Uterus (tissue), 4 donors: ENCODE measurements at places on chromosomes 4 and X. TPM values are rescaled to one million over a fixed set of nuclear protein-coding genes. Genes with fewer than 3 reads are reported as not detected.

DNA sequence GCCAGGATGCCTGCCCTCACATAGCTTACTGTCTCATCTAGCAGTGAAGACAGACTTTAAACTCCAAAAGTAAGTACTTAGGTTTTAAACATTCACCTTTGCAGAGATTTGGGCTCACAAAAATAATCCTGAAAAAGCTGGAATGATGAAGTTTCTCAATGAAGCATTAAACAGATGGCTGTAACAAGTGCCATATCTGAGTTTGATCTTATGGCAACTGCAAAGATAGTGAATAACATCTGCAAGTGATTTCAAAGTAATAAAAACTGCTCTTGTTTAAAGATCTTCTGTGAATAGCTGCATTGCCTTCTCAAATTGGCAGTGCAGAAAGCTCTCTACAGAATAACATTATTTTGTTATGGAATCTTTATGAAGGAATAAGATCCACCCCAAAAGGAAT, 271.2 kb upstream of the SMIM31 start:
- H3K27ac ChIP-seq, result no peak overlapping the region
- H3K4me1 ChIP-seq, result no peaks in the 10 kb centered on the region
- no peaks in the 10 kb centered on the region for H3K27me3 ChIP-seq
- DNase-seq, result no peak
- no peak overlapping the region for H3K4me3 ChIP-seq

DNA sequence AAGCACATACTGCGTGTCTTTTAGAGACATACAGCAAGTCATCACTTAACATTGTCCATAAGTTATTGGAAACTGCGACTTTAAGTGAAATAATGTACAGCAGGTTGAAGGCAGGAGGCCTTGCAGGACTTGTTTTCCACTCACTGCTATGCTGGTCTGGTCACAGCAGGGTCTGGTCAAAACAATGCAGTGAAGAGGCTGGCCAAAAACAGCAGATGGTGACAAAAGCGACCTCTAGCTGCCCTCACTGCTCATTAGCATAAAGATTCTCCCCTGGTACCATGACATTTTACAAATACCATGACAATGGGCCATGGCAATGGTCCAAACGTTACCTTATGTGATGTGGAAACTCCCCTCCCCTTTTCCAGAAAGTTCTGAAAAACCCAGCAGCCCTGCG, 1283.6 kb downstream of the FSTL5 start:
- H3K4me3 ChIP-seq, result no peak overlapping the region
- no peaks in the 10 kb centered on the region for H3K4me1 ChIP-seq
- no peaks in the 10 kb centered on the region for H3K27me3 ChIP-seq
- no peak overlapping the region for H3K27ac ChIP-seq
- no peak for DNase-seq

DNA sequence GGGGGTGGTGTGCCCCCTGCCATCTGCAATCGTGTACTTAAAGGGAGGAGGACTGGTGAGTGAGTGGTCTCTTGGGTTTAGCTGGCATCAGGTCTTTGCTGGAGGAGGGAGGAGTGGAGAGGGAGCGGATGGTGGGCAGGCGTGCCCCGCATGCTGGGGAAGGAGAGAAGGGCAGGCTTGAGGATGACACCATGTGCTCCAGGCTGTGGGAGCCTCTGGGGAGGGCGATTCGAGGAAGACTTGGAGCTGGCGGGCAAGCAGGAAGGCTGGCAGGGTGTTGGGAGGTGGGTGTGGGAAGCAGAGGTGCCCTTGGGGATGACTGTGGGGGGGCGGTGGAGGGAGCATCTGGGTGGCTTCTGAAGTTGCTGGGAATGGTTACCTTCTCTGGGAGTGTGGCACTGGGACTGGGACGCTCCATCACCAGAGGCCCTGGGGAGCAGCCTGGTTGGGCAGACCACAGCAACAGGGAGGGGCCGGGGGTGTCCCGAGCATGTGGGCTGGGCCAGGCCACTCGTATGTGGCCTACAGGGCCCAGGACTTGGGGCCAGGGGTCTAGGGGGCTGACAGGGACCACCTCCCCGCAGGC, 30.8 kb upstream of the AFAP1 start:
- H3K4me1 ChIP-seq, result no peaks in the 10 kb centered on the region
- H3K27me3 ChIP-seq, result no peaks in the 10 kb centered on the region
- no peak for DNase-seq
- peak overlapping the region; percentile 78 for H3K27ac ChIP-seq
- no peak overlapping the region for H3K4me3 ChIP-seq
- H3K36me3 ChIP-seq, result no peaks in the 10 kb centered on the region

DNA sequence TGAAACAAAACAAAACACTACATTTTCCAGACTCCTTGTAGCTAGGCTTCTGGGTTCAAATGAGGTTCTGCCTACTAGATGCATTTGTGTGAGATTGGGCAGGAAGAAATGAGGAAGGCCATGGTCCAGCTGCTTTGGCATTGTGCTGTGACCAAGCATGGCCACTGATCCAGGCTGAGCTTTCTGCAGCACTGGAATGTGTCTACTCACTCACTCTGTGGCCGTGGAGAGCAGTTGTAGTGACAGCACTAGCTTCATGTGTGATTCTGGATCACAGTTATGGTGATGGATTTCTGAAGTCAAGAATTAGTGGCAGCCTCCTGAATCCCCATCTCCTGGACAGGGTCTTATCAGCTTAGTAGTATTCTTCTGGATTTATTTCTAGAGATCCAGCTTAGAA, 358.9 kb downstream of the GPAT3 start:
- DNase-seq, result no peak
- H3K36me3 ChIP-seq, result no peaks in the 10 kb centered on the region
- no peaks in the 10 kb centered on the region for H3K4me1 ChIP-seq
- no peaks in the 10 kb centered on the region for H3K27me3 ChIP-seq

DNA sequence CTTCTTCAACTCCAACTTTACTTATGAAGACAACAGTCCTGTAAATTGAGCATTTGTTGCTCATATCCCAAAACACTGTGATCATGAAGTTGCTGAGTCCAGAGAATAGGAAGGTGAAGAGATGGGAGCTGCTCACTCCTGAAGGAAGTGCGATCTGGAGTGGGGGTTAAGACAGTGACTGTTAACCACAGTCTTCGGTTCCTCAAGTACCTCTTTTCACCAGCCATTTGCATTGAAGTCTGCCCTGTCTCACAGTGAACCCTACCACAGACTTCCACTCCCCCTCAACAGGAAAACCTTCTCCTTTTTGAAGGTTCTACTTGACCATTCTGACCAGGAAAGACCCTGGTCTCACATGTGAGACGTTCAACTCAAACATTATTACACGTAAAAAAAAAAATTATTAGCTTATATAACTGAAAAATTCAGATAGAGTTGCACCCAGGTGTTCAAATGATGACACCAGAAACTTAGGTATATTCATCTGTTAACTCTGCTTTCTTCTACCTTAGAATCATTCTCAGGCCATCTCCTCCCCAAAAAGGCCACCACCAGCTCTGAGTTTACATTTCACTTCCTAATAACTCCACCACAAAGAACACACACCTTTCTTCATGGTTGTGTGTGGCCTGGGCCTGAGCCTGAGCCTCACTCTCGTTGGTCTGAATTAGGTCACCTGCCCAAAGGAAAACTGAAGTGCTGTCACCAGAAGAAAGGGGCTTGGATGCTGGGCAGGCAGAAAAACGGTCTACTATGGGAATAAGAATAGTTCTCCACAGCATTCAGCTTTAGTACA, 199.2 kb downstream of the DCTD start:
- H3K4me3 ChIP-seq, result no peak overlapping the region
- no peak for DNase-seq
- H3K27ac ChIP-seq, result no peak overlapping the region
- no peaks in the 10 kb centered on the region for H3K27me3 ChIP-seq
- no peaks in the 10 kb centered on the region for H3K4me1 ChIP-seq

- no peaks in the 10 kb centered on the region for H3K36me3 ChIP-seq
- H3K27me3 ChIP-seq, result no peaks in the 10 kb centered on the region
- H3K4me3 ChIP-seq, result no peak overlapping the region
- no peaks in the 10 kb centered on the region for H3K4me1 ChIP-seq
- peak overlapping the region; percentile 33 for H3K27ac ChIP-seq
Observed at GRCh38 chrX:136866337-136867095, 14.0 kb downstream of the RBMX start.

DNA sequence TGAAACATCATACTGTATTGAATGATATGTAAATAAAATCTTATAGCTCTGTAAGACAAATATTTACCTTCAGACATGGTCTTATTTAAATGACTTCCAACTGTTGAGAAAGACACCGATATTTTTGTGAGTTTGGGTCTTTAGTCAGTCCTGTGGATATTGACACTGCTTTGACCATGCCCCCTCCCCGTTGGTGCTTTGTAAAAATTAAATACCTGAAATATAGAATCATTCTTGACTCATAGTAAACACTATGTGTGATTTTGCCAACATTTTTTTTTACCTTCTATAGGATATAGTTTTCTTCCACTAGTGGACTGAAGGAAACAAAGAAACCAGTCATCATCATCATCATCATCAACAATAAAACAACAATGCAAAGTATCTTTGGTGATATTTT, 114.3 kb upstream of the HS3ST1 start:
- H3K4me3 ChIP-seq, result no peak overlapping the region
- H3K36me3 ChIP-seq, result no peaks in the 10 kb centered on the region
- no peaks in the 10 kb centered on the region for H3K27me3 ChIP-seq
- H3K27ac ChIP-seq, result no peak overlapping the region

- H3K36me3 ChIP-seq, result no peaks in the 10 kb centered on the region
- no peak for DNase-seq
- peak overlapping the region; percentile 3 for H3K27ac ChIP-seq
Observed at GRCh38 chr4:152937336-152938236, 1.5 kb downstream of the FHDC1 start.

GRCh38 chrX:145532176-145532780, 285.0 kb downstream of the SPANXN1 start:
- DNase-seq, result no peak
- H3K36me3 ChIP-seq, result no peaks in the 10 kb centered on the region
- no peak overlapping the region for H3K4me3 ChIP-seq

Gene NAP1L2
- total RNA-seq, result 14.6 TPM
